Natural killer cell (primary cell): ENCODE measurements at places on chromosomes 2 and 18. TPM values are rescaled to one million over a fixed set of nuclear protein-coding genes. Genes with fewer than 3 reads are reported as not detected.

DNA sequence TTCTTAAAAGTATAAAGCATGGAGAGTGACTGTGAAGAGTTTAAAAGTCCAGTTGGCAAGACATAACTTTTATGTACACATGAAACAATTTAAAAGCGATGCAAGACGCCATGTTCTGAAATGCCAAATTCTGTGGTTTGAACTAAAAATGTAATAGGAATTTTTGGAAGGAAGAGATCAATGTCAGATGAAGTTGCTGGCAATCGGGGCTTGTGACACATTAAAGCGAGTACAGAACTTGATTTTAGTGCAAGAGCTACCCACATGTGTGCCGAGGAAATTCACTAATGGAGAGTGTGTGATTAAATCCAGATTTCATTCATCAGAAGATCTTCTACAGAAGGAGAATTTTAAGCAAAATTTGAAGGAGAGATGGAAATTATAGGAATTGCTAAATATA, 220.2 kb upstream of the CCDC68 start:
- no peak for DNase-seq

Gene SLC9A2
- not detected for total RNA-seq

Gene MDH1B
- total RNA-seq: not detected

- no peak for DNase-seq
Measured at GRCh38 chr2:143730155-143730952, 601.1 kb downstream of the ARHGAP15 start.

Gene ANKRD30BL
- not detected for total RNA-seq

Gene SERPINB3
- total RNA-seq: not detected

- no peak for DNase-seq
Measured at GRCh38 chr18:53715243-53715853, 509.1 kb downstream of the MBD2 start.

Gene TDRD15
- total RNA-seq: 0.21 TPM

DNA sequence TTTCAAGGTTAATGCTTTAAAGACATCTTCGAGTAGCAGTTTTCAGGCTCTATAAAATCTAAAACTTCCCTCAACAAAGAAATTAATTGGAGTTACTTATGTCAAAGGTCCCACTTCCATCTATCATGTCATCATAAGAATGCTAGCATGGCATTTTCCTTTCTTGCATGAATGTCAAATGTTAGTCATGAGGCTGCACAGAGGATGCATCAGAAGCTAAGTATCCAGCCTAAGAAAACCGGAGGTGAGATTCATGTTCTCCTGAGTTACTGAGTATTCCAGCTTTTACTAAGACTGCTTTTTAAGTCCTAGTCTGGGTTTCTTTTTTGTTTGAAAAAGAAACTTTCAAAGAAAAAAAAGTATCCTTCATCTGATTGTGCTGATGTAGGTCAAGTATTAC, 130.6 kb upstream of the CDH19 start:
- DNase-seq: no peak

GRCh38 chr2:209076151-209076550, 347.7 kb upstream of the MAP2 start:
- no peak for DNase-seq

DNA sequence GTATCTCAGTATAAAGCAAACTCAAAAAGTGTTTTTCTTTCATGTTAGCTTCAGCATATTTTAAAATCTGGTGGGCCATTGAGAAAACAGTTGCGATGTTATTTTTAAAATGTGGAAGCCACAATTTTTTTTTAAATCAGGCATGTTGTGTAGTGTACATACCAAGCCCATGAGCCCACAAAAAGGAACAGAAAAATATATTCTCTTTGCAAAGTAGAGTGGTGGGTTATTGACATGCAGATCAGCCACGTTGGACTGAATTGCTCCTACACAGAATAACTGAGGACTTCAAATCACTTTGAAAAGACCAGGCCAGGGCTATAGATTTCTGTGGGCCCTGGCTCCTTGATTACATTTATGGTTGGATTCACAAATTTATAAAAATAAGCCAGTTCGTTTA, 774.4 kb downstream of the DCC start:
- DNase-seq: no peak

Gene RPS27A
- total RNA-seq: 939 TPM

Gene LRRTM1
- total RNA-seq: not detected
